Osteocyte (in vitro differentiated cells): ENCODE measurements at places on chromosomes 1 and 21. TPM values are rescaled to one million over a fixed set of nuclear protein-coding genes. Genes with fewer than 3 reads are reported as not detected.

IGSF21 gene
- not detected in 2 replicates for total RNA-seq

KCNE1 gene
- total RNA-seq = 0.44 and 0.59 TPM in 2 replicates

SLAMF6 gene
- not detected in 2 replicates for total RNA-seq

DNA sequence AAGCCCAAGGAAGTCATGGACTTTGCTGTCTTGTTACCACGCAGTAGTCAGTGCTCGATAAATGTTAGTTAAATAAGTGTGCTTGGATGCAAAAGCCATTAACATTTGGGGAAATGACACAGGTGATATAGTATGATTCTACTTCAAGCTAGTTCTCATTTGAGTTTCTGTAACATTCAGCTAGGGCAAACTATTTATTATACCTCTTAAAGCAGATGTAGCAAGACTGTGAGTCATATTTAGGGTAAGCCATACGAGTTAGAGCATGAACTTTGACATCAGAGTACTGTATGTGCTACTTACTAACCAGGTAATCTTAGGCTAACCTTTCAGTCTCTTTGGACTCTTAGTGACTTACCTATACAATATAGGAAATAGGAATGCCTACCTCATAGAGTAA, 21.0 kb downstream of the CLCA4 start:
- DNase-seq = no peak

GRCh38 chr1:159939678-159940002, 5.8 kb downstream of the IGSF9 start:
- DNase-seq = no peak

TLR5 gene
- total RNA-seq = not detected in 2 replicates

DNA sequence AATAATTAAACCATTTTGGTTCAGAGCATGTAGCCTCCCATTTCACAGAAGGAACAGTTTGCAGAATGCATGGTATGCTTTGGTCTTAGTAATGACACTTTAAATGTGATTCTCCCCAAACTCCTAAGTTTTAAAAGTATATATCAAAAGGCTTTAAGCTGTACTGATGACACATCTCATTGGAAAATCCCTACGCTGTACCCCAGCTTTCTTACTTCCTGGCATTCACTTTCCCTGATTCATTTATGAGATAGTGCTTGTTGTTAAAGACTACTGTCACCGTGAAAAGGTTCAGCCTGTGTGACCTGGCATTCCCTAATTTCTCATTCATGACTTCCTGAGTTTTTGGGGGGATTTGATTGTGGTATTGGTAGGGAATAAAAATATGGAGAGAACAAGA, 53.4 kb downstream of the MPZL1 start:
- DNase-seq = no peak

FAM43B gene
- 0.37 and 0.43 TPM in 2 replicates for total RNA-seq

RHOU gene
- 2.3 and 2.4 TPM in 2 replicates for total RNA-seq

DNA sequence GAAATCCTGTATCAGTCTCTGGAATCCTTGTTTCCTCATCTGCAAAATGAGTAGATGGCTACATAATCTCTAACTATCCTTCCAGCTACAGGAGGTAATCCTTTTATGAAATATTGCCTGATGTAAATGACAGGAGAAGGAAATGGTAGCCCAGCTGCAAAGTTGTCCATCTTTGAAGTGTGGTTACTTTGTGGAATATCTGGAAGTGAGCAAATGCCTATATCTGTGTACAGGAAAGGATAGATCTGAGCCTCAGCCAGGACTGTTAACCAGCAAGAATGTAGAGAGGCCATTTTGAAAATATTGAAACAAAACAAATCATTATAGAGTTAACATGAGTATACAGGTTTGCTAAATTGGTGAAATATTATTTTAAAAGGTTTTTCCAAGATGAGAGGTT, 74.8 kb upstream of the BMP8A start:
- DNase-seq = no peak

DNALI1 gene
- total RNA-seq = 9.4 and 10.5 TPM in 2 replicates

DNA sequence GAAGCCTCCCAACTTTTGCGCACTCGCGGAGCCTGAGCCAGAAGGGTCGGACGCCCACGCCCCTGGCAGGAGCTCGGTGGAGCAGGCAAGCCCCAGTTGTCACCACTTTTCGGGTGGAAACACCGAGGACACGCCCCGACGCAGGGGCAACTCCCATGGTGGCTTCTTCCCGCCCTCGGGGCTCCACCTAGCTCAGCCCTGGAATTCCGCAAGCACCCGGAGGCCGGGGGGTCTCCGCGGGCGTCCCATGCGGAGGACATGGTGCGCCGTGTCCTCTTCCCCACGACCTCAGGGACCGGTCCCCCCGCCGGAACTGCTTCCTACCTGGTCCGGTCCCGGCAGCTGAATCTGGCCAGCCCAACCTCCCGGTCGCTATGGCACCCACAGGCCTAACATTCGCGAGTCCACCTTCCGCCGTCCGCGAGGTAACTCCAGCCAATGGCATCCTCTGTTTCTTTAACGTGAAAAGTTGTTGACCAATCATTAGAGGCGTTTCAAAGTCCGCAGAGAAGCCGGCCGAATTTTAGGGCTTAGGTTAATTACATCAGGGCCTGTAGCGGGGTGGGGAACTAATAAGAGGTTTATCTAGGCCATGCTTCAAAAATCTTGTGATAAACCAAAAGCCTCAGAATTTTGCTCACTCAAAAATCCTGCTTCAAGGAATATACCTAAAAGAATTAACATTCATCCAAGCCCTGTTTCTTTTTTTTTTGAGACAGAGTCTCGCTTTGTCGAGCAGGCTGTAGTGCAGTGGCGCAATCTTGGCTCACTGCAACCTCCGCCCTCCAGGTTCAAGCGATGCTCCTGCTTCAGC, at the start of gene STPG1:
Gene STPG1, minus strand, starts transcription at position 433 of the 814 bp plus-strand sequence. CDS start 12,394 bp downstream, outside the sequence.
- peak; percentile 90 for DNase-seq

DNA sequence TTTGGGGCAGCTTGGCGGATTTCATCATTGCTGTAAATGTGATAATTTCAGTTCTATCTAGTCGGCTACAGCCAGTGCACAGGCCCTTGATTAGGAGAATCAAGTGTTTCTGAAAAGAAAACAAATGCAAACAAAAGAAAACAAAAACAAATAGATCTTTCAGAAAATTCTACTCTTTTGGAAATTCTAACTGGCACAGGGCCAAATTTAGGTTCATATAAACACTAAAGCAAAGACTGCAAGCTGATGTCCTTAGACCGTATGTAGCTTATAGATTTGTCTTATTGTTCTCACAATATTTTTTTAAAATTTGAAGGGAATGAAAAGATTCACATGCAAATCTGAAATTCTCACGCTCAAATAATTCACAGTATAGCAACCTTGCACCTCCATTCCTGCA, 11.2 kb downstream of the UBR4 start:
- no peak for DNase-seq

OR2L5 gene
- total RNA-seq = not detected in 2 replicates

ACTN2 gene
- total RNA-seq = not detected in 2 replicates

OR6N1 gene
- not detected in 2 replicates for total RNA-seq

DNA sequence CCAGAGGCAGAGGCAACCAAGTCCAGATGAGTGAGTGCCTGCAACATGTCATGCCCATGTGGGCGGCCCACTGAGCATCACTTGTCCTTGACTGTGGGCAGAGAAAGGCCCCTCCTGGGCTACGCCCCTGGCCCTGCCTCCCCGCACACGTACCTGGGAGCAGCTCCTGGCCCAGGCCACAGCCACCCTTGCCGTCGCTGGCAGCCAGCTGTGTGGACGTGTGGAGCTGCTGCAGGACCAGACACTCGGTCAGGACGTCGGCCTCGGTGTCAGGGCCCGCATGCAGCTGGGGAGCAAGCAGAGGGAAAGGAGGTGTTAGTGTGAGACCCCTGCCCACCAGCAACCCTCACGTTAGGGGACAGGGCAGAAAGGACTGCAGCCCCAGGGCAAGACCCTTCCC, 61.3 kb downstream of the DMRTB1 start:
- DNase-seq = no peak

ZNF644 gene
- total RNA-seq = 54.7 and 57.4 TPM in 2 replicates

LRRC39 gene
- 0.60 and 0.73 TPM in 2 replicates for total RNA-seq

DNA sequence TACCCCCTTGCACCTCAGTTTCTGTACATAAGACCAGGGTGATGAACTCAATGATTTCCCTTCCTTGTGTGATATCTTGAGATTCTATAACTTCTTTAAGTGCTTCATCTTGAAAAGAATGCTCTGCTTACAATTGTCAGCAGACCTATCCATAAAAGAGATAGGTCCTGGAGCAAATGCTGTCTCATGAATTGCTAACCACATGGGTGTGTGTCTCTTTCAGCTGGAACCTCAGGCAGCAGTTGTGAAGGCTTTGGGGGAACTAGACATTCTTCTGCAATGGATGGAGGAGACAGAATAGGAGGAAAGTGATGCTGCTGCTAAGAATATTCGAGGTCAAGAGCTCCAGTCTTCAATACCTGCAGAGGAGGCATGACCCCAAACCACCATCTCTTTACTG, 2.8 kb downstream of the IL20 start:
- no peak for DNase-seq

SPATA17 gene
- total RNA-seq = 0.21 and 0.40 TPM in 2 replicates

DNA sequence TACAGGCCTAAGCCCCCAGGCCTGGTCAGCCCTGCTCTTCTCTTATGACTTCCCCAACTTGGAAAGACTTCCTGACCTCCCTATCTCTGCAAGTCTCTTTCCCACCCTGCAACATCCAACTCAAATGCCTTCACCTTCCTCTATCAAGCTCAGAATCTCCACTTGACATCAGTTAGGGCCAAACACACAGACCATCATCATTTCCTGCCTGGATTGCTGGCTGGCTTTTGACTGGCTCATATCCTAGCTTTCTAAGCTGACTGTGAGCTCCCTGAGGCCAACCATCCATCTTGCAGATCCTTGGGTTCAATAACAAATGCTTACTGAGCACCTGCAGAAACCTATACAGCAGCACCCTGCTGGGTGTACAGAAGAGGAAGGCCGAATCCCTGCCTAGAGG, 137.3 kb upstream of the EDN2 start:
- DNase-seq = no peak

USP33 gene
- 74.6 and 74.7 TPM in 2 replicates for total RNA-seq

GRCh38 chr21:36994501-36995158, 11.9 kb upstream of the RIPPLY3 start:
- no peak for DNase-seq

DNA sequence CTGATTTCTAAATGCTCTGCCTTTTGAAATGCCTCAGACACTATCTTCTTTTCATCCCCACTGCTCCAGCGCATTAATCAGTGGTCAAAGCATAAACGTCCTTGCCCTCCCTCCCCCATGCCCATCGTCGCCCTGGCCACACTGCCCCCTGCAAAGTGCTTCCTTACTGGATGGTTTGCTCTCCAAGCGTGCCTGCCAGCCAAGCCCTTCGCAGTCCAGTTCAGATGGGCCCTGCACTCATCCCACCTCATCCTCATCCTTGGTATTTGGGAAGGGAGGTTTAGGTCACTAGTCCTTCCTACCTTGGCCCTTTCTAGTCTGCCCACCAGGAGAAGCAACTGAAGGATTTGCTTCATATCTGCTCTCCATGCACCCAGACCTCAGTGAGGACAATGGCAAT, 3.1 kb downstream of the GJA4 start:
- no peak for DNase-seq

DNA sequence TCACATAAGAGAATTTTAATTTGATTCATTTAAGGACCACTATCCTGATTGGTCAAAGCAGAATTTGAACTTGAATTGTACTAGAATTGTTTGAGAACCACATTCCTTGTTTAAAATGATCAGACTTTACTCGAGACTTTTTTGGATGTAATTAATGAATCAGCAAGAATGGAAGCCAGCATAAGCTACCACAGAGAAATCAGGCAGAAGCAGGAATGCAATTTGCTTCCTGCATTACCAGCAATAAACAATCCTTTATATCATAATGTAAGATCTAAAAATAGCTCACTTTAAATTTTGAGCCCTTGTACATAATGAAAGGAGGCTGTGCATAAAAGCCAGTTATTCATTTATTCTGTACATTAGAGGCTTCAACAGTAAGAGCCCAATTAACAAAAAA, 119.8 kb upstream of the BACE2 start:
- DNase-seq = no peak

VHLL gene
- total RNA-seq = not detected in 2 replicates

GRCh38 chr1:65717815-65718454, 74.8 kb upstream of the PDE4B start:
- DNase-seq = no peak

DNA sequence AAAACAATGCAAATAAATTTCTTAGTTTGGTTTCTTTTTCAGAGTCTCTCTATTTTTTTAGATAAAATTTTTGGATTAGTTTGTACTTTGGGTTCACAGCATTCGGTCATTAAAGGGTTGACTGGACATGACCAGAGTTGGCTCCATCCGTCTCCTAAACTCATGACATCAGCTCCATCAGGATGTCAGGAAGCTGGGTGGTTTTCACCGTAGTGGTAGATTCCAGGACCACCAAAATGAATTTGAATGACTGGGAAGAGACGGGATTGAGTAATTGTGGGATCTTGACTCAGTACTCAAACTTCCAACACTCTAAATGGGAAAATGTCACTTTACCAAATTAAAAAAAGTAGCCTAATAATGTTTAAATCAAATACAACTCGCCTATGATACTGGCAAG, 279.2 kb upstream of the DUSP10 start:
- DNase-seq = no peak

GRCh38 chr1:170749549-170749948, 85.6 kb downstream of the PRRX1 start:
- DNase-seq = no peak

DNA sequence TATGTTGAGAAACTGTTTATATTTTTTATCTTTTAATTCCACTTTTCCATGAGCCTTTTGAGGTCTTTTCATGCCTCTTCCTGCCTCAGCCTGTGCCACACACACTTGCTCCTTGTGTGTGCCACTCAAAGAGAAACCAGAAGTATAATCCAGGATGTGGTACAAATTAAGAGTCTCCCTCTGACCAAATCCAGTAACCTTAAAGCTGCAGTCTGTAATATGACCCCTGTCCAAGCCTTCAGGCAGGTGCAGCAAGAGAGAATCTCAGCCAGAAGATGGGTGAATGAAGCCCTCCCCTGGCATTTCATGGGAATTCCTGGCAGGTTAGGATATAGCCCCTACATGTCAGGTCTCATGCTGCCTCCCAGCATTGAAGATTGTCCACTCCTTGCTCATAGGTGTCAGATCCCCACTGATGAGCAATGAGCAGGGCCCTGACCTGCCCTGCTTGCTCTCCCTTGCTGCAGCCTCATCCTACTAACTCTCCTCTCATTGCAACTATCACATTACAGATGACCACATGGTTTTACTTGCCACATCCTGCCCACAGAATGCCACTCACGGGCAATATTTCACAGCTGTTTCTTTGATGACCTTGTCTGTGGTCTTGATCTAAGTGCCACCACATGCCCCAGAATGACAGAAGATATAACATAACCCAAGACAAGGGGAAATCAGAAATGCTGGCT, 169.3 kb downstream of the SEC16B start:
- DNase-seq = no peak
